ENCODE measurements at places on chromosomes 13 and 19.

DNA sequence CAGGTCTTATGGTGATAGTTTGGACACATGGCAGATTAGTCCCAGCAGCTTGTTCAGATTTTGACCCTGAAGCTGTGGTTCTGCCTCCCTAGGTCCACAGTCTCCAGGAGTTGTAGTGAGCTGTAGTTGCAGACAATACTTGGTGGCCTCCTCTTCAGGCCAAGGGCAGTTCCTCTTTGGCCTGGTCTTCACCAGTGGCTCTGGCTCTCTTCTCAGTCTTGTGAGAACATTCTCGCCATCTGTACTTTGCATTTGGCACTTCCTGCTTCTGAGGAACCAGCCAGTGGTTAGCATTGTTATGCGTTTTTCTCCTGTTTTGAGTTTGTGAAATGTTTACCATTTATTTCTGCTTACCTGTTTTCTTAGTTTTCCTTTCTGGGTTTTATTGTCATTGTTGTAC, 40.7 kb downstream of the PCCA start:
- no peak for DNase-seq

DNA sequence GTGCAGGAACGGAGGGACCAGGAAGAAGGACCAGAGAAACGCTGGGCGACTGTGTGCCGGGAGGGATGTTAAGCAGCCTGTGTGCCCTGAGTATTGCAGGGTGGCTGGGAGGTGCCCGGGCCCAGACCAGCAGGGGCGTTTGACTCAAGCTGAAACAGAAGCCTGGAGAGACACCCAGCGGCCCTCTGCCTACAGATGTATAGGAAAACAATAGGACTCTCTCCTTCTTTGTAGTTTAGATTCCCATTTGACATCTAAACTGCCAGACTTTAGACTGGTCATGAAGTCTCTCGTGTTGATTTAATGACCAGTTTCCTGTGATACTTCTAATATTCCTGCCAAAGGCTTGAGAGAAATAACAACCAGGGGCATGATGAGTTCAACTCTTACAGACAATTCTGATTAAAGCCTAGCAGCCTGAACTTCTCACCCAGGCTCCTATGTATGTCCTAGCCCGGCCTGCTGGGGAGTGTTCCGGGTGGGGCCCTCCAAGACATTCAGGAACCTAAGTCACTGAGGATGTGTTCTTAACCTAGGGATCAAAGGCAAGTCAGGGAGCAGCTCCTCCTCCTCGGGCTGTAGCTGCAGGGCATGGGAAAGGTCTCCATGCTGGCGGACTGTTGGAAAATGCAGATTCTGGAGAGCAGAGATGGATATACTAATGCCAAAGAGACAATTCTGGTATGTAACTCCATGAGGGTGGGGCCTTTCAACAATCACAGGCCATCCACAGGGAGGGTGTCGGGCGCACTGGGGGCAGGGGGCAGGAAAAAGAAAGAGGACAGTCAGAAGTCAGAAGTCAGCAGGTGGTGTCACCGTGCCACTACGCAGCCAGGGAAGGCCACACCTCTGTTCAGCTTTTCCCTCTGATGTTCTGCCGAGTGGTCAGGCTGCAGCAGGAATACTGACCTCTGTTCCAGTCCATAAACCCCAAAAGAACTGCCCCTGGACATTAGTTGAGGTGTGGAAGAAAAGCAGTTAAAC, 131.8 kb downstream of the STARD13 start:
- DNase-seq = no peak

DNA sequence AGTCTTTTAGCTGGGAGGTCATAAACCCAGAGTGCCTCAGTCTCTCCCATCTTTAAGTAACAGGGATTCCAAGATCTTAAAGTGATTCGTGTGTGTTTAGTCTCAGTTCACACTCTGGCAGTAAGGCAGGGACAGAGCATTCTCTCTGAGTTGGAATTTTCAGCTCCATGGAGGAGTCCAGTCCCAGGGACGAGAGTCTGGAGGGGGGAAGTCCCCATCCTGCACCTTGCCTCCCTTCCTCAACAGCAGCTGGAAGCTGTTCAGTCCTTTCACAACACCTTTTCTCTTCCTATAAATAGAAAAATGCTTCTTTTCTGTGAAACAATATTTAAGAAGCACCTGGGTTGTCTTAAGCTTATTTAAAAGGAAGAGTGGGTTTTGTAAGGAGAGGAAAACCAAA, 82.0 kb downstream of the KLF5 start:
- DNase-seq = no peak

GRCh38 chr19:48994035-48994386, 324 bp downstream of the RUVBL2 start:
- DNase-seq = no peak

GRCh38 chr13:68428292-68428691, 1198.2 kb upstream of the PCDH9 start:
- no peak for DNase-seq

- no peak for DNase-seq
Observed at GRCh38 chr13:35502456-35502855, 26.0 kb upstream of the MAB21L1 start.

DNA sequence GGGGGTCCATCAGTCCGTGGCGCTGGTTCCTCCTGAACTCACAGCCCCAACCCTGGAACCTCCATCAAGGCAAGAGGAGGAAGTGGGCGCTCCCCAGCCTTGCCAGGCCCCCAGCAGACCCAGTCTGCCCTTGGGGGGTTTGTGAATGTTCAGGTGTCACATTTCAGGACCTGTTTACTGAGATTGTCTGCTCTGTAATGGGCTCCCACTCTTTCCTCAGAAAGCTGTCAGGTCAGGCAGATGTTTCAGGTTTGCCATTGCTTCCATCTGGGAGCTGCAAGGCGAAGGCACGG, 29.4 kb downstream of the TSSK6 start:
- no peak for DNase-seq

- no peak for DNase-seq
Observed at GRCh38 chr19:41402010-41402409, 4.4 kb downstream of the BCKDHA start.

- DNase-seq = no peak
Observed at GRCh38 chr13:84962141-84962750, 837.0 kb downstream of the SLITRK6 start.

GRCh38 chr13:87128036-87128435, 543.1 kb upstream of the SLITRK5 start:
- no peak for DNase-seq

GRCh38 chr13:99104396-99104795, 96.3 kb upstream of the UBAC2 start:
- no peak for DNase-seq

DNA sequence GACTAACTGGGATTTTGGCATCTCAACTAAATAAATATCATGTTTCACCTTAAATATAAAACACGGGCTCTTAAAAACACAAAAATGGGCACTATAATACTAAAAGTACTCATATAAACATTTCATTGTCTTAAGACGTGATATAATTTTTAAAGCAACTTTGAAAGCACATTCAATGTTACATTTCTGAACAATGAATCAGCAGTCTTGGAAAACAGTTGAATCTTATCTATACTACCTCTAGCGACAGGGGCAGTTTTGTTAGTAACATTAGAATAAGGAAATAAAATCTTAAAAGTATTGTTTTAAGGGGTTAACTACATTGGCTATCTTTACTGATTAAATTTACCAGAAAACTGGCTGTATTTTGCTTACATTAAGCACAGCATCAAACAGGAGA, 156.9 kb downstream of the UGGT2 start:
- no peak for DNase-seq

DNA sequence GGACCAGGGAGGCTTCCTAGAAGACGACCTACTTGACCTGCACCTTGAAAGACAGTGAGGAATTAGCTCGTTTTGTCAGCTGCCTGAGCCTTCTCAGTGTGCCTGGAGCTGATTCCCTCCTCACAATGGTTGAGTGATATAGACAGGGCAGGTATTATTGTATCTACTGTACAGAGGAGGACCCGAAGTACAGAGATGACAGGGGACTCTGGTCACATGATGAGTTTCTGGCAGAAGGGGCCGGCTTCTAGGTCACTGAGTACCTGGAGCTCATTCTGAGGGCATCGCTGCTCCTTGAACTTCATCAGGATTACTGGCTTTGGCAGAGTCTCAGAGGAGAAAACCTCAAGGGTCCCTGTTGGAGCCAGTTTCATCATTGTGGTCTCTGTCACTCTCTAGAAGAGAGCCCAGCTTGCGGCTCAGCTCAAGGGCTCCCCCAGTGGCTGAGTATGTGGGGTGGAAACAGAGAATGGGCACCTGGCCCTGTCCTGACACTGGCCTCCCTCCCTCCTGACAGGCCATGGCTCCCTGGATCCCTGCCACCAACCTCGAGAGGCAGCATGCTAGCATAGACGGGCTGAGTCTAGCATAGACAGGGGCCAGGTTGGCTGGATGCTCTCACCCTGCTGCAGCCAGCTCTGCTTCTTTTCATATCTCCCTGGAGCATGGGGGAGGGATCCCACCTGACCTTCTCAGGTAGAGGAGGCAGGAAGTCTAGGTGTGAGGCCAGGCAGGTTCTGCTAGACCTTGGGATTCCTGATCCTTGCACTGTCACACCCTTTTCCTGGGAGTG, 38.7 kb downstream of the NFIX start:
- peak; percentile 87 for DNase-seq
